ENCODE measurements at places on chromosomes 12 and 14. TPM values are rescaled to one million over a fixed set of nuclear protein-coding genes. Genes with fewer than 3 reads are reported as not detected.

The ESR2 gene
- 0.20 TPM for total RNA-seq

The ZFHX2 gene
- 0.59 TPM for total RNA-seq

The KLHDC2 gene
- 80.3 TPM for total RNA-seq

DNA sequence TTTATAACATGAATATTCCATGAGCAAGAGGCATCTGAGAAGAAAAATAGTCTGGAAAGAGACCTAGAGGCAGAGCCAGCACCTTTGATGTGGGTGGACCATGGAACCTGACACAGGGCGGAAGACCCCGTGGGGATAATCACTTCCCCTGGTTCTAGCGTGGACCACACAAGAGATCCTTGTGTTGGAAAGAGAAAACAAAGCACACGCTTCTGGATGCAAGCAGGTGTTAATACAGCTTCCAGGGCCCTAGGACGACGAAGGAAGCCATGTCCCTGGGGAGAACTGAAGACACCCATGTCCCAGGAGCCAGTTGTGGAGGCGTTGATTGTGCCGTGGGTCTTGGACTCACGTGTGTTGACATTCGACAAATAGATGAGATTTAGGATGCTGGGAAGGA is 102.9 kb downstream of the ADGRD1 start:
- H3K36me3 ChIP-seq = peaks cover 13% of the 10 kb centered on the region
- H3K4me3 ChIP-seq = no peak overlapping the region
- H3K27me3 ChIP-seq = no peaks in the 10 kb centered on the region
- H3K4me1 ChIP-seq = peaks cover 26% of the 10 kb centered on the region
- DNase-seq = no peak
- no peak overlapping the region for H3K27ac ChIP-seq

DNA sequence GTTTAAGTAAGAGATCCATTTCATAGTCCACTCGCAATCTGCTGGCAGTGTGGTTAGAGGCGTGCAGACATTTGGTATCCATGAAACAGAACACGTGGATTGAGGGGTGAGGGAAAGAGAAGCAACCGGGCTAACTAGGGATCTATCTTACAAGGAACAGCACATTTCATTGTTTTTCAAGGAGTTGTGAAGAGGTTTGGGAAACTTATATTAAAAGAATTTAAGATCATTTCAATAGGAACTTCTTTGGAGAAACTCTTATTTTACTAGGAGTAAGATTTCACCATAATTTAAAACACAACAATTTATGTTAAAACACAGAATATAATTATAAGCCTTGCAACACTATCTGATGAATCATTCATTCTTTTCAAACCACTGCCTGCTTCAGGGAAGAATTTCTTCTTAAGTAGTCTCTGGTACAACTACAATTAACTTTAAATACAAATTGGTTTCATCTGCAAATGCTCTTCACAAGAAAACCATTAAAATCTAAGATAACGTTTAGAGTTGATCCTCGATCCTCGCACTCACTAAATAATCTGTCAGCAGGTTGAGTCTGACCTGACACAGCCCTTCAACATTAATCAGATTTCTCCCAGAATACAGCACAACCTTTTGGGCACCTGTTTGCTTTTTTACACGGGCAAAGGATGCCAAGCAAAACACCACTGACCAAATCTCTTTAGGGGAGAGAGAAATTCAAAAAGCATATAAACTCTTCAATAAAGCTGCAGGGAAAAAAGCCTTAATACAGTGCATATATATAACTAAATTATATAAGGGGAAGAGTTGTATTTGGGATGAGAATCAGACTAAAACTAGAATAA is 27.3 kb downstream of the PPTC7 start:
- H3K4me3 ChIP-seq = no peak overlapping the region
- no peaks in the 10 kb centered on the region for H3K27me3 ChIP-seq
- peak overlapping the region; percentile 37 for H3K27ac ChIP-seq
- peaks cover 7% of the 10 kb centered on the region for H3K36me3 ChIP-seq

- DNase-seq = no peak
- H3K27me3 ChIP-seq = no peaks in the 10 kb centered on the region
- no peak overlapping the region for H3K4me3 ChIP-seq
- no peaks in the 10 kb centered on the region for H3K36me3 ChIP-seq
- H3K4me1 ChIP-seq = no peaks in the 10 kb centered on the region
- H3K27ac ChIP-seq = no peak overlapping the region
These were observed 379.0 kb downstream of the CCER1 start for GRCh38 chr12:90575995-90576394.

- H3K4me1 ChIP-seq = no peaks in the 10 kb centered on the region
- H3K4me3 ChIP-seq = no peak overlapping the region
- H3K36me3 ChIP-seq = no peaks in the 10 kb centered on the region
- no peaks in the 10 kb centered on the region for H3K27me3 ChIP-seq
- no peak overlapping the region for H3K27ac ChIP-seq
These were observed 111.4 kb downstream of the SLC35F4 start for GRCh38 chr14:57754527-57754926.

- H3K4me1 ChIP-seq = peaks cover 69% of the 10 kb centered on the region
- peak; percentile 89 for DNase-seq
- H3K27me3 ChIP-seq = no peaks in the 10 kb centered on the region
- H3K27ac ChIP-seq = peak overlapping the region; percentile 89
These were observed 26.9 kb upstream of the LGALS3 start for GRCh38 chr14:55102141-55102621.

- no peak for DNase-seq
- H3K27me3 ChIP-seq = no peaks in the 10 kb centered on the region
- no peaks in the 10 kb centered on the region for H3K4me1 ChIP-seq
- no peak overlapping the region for H3K27ac ChIP-seq
These were observed 54.0 kb downstream of the CPSF2 start for GRCh38 chr14:92175811-92176210.

DNA sequence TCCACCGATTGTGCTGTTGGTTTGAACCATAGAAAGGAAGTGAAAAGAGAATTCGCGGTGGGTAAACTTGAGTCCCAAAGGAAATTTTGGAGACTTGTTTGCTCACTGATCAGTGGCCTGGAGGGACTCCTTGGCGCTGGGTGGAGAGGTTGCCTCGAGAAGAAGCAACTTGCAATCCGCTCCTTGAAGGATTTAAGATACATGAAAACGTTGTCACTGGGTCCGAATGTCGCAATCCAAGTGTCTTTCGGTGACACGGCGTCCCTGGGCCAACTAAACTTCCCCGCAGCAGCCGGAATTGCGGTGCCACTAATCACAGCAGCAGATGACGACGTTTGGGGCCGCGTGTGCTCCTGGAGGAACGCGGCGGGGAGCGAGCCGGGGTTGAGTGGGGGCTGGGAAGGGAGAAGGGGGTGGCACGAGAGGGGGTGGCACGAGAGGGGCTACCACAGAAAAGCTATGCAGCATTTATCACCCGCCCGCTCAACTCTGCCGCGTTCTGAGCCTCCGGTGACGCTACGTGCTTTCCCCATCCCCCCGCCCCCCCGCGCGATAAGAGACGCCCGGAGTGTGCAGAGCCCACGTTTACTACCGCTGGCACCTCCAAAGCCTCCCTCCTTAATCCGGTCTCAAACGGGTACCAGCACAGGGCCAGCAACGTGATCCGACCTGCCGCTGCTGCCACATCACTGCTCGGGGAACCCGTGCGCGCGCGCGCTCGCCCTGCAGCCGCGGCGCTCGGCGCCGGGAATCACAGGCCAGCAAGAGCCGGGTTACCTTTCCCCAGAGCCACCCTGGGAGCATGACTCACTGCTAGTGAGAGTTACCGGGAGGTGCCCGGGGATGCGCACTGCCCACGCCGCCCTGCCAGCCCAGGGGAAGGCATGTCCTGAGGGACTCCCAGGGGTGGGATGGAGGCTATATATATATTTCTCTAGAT is 833 bp upstream of the BHLHE41 start:
- H3K36me3 ChIP-seq = no peaks in the 10 kb centered on the region
- H3K4me3 ChIP-seq = peak overlapping the region; percentile 60
- peaks cover 35% of the 10 kb centered on the region for H3K4me1 ChIP-seq
- no peaks in the 10 kb centered on the region for H3K27me3 ChIP-seq

DNA sequence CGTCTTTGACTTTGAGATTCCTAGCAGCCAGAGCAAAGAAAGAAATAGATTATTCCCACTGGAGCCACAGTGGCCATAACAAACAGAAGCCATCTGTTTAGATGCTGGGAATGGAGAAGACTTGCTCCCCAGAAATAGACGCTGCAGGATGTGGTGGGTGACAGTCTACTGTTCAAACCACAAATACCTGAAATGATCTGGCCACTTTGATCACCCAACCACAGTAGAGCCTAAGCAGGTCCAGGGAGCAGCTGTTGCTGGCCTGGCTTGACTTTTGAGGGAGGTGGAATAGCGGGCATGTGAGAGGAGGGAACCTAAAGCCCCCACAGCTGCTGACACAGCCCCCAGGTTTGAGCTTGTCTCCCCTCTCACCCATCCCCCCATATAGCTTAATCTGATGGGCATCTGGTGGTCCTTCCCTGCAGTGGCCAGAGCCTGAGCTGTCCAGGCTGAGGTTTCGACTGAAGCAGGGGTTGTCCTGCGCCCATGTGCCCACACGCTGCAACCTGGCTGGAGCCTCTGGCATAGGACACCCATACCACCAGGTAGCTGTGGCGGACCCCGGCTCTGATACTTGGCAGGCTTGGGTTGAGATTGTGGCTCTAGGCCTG is 38.7 kb downstream of the SH2B3 start:
- H3K36me3 ChIP-seq = peaks cover 42% of the 10 kb centered on the region
- no peak for DNase-seq
- H3K4me3 ChIP-seq = no peak overlapping the region
- H3K27me3 ChIP-seq = no peaks in the 10 kb centered on the region
